ENCODE measurements at places on chromosomes 11 and 22.

- no peak for DNase-seq
These were observed 906.3 kb downstream of the DLG2 start for GRCh38 chr11:84720706-84721402.

DNA sequence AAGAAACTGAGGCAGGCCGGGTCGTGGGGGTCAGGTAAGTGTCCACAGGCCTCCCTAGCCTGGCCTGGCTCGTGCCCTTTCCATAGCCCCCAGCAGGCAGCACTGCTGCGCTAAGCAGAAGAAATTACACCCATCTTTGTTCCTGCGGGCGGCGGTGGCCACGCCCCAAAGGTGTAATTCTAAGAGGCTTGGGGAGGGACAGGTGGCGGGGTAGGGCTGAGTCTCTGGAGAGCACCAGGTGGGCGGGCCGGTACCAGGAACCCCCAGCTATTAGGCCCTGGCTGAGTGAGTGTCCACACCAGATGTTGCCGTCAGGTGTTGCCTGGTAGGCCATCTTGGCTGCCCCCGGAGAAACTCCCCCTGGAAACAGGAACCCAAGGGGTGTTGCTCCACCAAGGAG lies 12.3 kb upstream of the ARAP1 start:
- DNase-seq = no peak

GRCh38 chr22:34534101-34534500 lies 531.9 kb upstream of the ISX start:
- no peak for DNase-seq

DNA sequence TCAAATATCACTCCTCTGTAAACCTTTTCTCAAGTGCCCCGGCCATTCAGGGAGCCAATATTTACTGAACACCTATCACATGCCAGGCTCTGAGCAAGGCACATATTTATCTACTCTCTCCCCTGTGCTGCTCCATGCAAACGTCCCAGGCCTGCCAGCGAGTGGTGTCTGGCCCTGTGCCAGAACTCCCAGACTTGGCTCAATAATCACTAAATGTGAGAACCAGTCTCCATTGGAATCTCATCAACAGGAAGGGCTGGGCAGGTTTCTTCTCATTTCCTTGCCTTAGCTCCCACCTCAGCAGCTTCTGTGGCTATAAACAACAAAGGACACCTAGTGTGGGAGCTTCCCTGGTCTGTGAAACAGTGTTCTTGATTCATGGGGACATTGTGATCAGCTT lies 21.7 kb downstream of the RASSF10 start:
- no peak for DNase-seq

DNA sequence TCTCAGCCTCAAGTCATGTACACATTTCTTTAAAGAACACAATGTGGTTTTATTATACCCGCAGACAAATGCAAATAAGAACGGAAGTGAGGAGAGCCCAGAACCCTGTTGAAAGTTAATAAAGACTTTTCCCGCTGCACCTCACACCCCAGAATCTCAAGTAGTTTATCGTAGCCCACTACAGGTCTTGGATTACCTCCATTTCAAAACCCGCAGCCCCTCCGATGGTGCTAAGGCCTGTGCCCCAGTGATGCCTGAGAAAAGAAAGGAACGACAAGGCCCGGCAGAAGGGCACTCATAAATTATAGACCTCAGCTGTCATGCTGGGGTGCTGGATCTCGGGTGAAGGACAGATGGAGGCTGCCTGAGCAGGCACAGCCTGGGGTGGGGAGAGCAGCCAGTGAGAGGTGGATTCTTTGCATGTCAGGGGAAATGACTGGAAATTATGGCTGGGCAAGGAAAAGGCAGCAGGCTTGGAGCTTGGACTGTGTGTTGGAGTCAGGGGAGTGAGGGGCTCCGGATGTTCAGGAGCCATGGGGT lies 354.1 kb downstream of the NTM start:
- no peak for DNase-seq

DNA sequence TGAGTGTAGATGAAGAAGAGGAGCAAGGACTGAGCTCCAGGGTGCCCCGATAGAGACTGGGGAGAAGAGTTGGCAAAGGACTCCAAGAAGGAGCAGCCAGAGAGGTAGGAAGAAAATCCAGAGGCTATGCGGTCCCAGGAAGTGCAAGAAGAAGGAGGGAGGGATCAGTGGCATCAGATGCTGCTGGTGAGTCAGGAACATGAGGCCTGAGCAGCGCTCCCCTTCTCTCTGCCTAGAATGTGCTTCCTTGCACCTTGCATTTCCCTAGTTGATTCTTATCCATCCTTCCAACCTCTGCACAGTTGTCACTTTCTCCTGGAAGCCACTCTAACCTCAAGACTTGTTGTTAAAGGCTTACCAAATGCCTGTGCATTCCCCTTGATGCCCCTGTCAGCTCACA lies 21.3 kb downstream of the KCNC1 start:
- DNase-seq = no peak

DNA sequence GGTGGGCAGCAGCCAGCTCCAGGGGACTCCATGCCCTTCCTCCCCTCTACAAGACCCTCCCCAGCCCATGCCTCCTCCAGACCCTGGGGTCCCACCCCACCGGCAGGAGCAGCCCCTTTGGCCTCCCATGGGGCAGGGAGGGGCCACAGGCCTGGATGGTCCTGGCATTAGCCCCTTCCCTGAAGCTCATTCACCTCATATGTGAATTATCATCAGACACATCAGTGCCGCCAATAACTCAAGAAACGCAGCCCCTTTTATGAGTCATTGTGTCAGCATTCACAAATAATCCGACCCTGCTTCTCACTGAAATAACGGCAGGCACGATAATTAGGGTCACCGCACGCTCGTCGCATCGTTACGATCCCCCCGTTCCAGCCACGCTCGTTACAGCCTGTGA lies 124.2 kb downstream of the BRD1 start:
- no peak for DNase-seq

GRCh38 chr11:118917481-118918127 lies 8.1 kb downstream of the BCL9L start:
- DNase-seq = no peak

DNA sequence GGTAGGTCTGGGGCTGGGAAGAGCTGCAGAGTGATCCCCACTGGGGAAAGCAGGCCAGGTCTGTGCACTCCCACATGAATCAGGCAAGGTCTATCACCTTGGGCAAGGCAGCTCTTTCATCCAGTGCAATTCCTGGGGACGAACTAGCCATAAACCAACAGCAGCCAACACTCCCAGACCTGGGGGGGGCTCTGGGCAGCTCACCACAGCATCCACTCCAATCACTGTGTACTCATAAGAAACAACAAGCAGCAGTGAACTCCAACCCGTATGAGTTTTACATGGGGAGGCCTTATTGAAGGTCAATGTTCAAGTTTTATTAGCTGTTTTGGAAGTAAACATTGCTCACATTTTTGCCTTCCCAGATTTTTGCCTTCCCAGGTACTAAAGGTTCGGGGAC lies 157.4 kb upstream of the NAV2 start:
- no peak for DNase-seq

DNA sequence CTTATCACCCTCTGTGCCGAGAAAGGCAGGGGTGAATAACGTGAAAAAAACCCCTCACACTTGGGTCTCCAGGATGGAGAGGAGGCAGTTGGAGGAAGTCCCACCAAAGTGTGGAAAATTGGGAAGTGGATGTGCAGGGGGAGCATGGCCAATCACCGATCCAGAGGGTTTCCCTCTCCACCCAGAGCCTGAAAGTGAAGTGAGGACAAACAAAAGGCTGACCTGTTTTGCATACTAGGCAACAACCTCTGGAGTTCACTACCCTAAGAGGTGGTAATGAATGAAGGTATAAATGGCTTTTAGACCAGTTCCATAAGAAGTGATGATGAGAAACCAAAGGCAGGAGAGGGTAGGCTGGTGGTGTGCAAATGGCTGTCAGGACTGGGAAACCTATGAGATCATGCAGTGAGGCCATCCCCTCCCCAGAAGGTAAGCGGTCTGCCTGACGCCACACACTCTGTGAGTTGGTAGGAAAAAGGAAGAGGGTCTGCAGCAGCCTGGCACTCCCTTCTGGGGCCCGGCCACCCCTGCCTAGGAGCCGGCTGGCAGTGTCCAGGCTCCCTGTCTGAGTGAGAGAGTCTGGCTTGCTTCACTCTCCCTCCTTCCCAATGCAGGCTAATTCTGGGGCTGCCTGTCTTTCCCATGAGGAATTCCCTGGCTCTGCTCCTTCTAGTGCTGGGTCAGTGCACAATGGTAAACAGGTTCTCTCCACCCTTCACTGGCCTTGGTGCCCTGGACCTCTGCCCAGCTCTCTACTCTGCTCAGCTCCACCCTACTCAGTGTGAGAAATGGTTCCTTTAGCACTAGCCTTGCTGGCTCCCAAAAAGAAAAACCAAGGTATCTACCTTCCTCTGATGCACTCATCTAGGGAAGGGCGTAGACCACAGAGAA lies 15.6 kb downstream of the TBC1D10A start:
- DNase-seq = no peak

DNA sequence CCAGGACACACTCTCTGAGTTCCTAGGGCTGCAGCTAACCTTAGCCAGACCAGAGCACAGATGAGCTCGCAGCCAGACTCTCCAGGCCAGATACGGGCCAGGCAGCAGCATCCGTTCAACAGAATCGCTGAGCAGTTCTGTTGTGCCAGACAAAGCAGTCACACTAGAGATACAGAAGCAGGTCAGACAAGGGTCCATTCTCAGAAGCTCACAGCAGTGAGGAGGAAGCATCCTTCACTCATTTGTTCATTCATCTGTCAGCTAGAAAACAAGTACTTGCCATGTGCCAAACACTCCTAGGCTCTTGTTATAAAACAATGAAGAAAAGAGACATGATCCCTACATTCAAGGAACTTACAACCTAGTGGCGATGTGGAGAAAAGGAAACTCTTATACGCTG lies 2.6 kb downstream of the LMO2 start:
- no peak for DNase-seq

- DNase-seq = no peak
These were observed 12.6 kb upstream of the FJX1 start for GRCh38 chr11:35605706-35606105.

DNA sequence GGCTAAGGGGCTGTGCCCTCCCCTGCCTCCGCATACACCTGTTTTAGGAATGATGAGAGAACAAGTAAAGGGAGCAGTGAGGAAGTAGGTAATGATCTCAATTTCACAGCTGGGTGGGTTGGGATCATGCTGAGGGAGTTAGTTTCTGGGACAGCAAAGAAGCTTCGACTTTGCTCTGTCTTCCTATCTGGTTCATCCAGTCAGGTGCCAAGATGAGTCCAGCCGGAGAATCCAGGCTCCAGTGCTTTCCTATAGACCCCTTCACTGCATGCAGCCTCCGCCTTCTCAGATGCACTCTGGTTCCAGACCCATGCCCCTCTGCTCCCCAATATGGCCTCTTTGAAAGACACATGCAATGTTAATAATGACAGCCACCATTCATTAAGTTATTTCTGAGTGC lies 119.1 kb upstream of the NCAM1 start:
- no peak for DNase-seq

GRCh38 chr22:28171115-28171514 lies 252.1 kb upstream of the PITPNB start:
- DNase-seq = no peak

DNA sequence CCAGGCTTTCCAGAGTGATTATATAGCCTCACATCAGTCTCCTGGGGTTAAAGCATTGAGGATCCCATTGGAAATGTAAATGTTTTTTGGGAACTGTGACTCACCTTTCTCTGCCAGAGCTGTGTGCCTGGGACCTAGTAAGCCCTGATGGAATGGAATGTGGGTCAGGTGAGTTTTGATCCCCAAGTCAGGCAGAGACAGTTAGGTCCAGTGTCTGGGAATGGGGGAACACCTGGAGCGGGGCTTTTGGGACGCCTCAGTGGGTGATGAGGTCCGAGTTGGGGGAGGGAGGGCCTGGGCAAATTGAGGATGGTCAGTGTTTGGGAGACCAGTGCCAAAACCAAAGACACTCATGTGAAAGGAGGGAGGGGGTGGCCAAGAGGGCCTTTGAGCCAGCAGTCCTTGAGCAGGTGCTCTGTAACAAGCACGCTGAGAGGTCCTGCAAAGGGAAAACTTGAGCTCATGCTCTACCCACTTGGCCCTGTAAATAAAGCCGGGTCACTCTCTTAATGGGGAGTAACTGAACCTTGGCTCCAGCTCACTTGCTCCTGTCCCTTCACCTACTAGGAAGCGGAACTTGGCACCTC lies 104.7 kb downstream of the NAV2 start:
- DNase-seq = no peak

- no peak for DNase-seq
These were observed 337.9 kb downstream of the LRRC4C start for GRCh38 chr11:41121600-41121999.

- DNase-seq = no peak
These were observed 3.3 kb downstream of the TTLL1 start for GRCh38 chr22:43085658-43086606.

DNA sequence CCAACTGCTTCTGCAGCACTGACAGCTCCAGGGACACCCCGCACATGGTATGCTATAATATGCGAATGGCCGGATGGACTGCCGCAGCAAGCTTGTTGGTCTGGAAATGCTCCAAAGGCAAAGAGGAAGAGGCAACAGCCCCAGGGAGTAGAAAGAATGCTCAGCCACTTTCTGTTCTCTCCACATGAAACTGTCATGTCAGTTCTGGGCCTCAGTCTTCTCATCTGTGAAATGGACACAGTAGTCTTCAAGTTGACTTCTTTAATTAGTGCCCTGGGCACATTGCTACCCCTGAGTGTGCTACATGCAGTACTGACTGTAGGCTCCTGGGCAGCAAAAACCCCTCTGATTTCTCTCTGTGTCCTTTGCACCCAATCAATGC lies 19.9 kb downstream of the IL10RA start:
- DNase-seq = no peak
